ENCODE measurements at places on chromosomes 7 and 10.

- DNase-seq, result no peak
These were observed 616.1 kb downstream of the LRMDA start for GRCh38 chr10:76047521-76047920.

DNA sequence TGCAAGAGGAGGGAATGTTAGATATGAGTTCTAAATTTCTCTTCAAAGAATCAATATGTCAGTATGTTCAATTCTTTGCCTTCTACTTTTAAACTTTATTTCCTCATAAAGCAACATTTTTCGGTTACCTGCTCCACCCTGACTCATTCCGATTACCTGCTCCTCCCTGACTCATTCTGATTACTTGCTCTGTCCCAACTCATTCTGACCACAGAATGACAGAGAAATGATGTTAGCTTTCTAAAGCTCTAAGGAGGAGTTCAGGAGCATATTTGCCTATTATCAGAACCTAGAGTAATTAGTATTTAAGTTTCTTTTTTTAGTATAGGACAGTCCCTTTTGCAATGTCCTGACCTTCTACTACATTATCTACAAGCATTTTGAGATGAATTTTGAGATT lies 24.5 kb upstream of the PPP1R9A start:
- DNase-seq, result no peak

- DNase-seq, result no peak
These were observed 17.3 kb downstream of the MGAM start for GRCh38 chr7:142012825-142013511.

- DNase-seq, result no peak
These were observed 28.4 kb upstream of the SORCS3 start for GRCh38 chr10:104612571-104613205.

DNA sequence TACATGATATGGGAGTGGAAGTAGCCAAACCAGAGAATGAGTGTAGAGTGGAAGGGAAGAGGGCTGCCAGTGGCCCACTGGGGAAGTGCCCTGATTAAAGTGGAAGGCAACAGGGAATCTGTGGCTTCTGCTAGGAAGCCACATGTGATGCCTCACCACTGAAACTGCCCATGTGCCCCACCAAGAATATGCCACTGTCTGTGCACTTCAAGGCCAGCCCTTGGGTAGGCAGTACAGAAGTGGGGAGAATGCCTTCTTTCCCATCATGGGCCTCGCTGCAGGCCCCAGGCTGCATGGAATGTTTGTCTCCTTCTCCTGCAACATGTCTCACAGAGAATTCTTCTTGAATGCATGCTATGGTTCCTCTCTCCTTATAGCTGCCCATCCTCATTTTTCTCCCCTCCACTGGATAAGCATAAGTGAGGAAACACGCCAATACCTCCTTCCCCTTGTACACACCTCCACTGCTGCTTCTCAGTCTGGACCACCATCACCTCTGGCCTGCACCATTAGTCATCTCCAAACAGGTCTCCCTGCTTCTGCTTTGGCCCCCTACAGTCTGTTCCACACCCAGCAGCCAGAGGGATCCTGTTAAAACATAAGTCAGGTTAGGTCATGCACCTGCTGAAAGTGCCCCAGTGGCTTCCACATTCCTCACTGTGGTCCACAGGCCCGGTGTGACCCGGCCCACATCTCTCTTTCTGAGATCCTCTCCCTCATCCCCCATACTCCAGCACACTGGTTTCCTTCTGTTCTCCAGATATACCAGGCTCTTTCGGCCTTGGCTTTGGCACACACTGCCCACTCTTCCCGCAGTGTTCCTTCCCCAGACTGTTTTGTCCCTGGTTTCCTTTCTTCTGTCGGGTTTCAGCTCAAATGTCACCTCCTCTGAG lies 37.1 kb downstream of the SNX10 start:
- no peak for DNase-seq

- no peak for DNase-seq
These were observed 116.3 kb upstream of the BTBD16 start for GRCh38 chr10:122154545-122155366.

- DNase-seq, result no peak
These were observed 568.0 kb downstream of the ZWINT start for GRCh38 chr10:55793024-55793423.

DNA sequence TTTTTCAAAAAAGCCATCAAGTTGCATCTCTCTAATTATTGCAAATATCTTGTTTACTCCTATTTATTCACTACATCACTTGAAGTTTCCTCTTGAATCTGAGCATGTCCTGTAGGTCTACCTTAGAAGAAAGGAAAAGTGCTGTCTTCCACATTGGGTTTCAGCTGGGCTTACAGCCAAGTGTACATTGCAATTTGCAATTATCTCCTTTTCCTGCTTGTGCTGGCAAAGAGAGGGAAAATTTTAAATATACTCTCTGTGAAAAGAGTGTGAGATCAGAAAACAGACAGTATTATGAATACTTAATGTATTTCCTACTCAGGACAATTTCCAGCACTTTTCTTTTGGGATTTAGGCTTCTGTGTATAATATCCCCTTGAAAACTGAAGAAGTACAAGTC lies 839.7 kb downstream of the CNTNAP2 start:
- DNase-seq, result no peak

GRCh38 chr10:76357726-76358415 lies 926.4 kb downstream of the LRMDA start:
- no peak for DNase-seq

DNA sequence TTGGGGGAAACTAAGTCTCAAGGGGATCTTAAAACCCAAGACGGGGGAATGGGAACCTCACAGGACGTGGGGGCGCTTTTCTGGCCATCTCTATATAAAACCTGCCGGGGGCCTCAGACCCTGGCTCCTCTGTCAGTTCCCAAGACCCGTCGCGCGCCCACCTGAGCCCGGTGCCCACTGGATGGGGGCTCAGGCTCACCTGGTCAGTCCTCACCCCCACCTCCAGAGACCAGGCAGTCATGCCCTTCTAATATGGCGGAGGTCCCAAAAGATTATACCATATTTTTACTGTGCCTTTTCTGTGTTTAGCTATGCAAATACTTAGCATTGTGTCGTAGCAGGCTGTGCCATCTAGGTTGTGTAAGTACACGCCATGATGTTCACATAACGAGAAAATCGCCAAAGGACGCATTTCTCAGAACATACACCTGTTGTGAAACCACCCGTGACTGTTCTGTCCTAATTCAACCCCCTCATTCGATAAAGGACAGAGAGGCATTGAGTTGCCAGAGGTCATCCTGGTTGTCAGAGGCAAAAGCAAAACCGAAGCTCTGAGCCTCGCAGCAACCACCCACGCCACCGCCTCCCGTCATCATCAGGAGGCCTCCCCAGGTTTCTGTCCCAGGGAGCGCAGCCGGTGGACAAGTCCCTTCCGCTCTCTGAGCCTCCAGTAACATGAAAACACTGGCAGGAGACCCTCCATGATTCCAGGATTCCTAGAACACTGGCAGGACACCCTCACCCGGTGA lies 28.9 kb downstream of the OAT start:
- DNase-seq, result no peak

DNA sequence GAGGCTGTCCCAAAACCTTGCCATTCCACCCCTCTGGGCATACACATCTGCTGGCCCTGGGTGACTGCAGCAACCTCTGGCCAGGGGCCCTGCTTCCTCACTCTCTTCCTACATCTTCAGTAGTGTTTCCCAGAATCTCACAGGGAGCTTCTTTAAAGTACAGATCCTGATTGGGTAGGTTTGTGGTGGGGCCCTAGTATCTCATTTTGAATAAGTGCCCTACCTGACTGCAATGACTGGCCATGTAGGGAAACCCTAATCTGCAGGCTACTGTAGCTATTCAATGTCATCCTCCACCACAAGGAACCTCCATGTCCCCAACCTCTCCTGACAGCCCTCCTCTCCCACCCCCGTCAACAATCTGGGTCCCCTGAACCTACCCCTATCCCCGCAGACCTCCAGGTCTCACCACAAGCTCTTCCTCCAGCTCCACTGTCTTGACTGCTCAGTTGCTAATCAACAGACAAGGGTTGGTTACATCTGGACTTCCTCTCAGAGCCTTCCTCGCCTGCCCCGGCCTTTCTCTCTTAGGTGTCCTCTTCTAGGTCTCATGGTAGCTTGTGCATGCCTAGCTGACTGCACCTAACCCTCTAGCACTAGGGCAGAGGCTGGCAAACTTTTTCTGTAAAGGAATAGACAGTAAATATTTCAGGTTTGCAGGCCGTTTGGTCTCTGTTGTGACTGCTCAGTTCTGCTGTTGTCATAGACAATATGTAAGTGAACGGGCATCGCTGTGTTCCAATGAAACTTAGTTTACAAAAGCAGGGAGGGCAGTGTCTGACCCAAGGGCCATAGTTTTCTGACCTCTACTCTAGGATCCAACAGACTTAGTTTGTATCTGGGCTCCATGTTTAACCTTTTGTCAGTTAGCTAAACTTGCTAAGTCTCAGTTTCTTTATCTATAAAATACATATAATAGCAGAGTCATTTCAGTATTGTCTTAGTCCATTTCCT lies 121.1 kb downstream of the AOAH start:
- no peak for DNase-seq

DNA sequence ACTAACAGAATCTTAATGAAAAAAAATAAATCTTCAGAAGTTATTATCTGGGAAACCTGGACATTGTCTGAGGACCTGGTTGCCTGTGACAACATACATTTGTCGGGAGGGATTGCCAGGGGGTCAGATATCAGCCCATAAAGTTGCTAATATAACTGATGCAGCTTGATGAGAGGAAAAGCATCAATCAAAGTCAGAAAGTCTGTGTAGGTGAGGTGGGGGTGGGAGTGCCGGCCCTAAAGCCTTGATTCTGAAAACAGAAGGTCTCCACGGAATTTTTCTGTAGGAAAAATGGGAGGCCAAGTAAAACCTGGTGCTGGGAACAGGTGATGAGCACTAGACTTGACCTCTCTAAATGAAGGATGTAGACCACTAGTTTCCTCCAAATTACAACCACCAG lies 281.8 kb downstream of the FGFR2 start:
- DNase-seq, result no peak

GRCh38 chr10:33661580-33662336 lies 327.3 kb upstream of the NRP1 start:
- no peak for DNase-seq

DNA sequence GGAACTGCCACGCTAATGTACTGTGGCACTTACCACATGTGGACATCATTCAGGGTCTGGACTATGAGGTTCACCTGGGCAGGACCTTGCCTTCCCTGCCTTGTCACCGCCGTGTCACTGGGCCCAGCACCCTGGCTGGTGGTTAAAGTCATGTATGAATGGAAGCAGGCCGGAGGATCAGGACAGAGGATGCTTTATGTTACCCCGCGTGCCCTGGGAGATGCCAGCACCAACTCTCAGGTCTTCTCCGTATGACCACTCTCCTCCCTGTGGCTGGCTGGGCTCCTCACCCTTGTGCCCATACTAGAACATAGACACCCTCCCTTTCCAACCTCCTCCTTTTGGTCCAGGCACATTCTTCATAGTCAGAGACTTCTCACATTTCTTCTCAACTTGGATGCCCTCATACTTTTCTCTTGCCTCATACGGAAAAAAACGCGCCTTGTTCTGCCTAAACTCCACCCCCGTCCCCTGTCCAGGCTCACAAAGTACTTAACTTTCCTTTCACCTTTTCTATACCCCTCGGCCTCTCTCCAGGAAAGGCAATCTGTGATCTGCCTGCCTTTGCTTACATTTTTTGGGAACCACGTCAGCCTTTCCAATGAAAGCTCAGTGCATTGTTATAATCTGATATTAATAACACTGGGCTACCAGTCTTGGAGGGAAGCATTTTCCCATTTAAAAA lies 240.0 kb downstream of the TEX36 start:
- DNase-seq, result no peak

DNA sequence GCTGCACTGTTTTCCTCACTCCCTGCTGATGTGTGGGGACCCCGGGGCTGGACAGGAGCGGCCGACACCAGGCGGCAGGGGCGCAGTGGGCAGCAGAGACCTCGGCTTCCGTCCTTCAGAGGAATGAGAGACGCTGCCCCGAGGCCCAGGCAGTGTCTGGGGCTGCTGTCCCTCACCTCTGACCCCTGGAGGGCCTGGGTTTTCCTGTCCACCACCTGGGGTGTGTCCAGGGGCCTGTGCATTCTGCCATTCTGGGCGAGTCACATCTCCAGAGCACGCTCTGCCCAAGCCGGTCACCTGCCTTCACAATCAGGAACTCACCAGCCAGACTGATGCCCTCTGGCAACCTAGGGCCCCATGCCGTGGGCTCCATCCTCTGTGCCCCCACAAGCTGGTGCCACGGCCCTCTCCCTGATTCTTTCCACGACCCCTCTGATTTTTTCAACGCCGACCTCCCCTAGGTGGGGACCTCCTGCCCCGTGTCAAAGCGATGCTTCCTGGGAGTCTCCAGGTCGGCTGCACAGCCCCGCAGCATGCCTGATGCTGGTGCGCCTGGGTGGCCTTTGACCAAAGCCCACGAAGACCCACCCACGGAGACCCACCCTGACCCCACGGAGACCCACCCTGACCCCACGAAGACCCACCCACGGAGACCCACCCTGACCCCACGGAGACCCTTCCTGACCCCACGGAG lies 53.7 kb upstream of the CFAP46 start:
- DNase-seq, result no peak

DNA sequence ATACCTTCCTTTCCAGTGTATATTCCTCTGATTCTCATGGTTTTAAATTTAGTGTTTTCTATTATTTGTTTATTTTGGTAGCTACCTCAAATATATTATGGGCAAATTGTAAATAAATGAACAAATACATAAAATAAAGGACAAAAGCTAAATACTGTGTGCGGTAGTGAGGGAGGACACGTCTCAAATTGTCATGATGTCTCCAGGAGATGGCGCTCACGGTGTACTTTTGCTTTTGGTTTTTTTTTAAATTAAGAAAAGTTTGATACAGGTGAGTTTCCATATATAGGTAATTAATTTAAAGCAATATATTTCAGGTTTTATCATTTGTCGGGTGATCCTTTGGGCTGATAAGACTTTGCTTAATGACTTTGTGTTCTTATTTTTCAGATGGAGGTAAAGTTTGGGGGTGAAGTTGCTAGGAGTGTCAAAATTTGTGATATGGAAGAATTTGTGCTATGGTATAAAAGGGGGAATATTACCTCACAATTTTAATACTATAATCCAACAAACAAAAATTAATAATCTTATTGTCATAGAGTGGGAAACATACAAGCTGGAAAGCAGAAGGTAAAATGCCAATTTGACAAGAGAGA lies 68.4 kb upstream of the TMEM229A start:
- DNase-seq, result peak; percentile 5

GRCh38 chr10:103465411-103466179 lies 6.9 kb upstream of the CALHM1 start:
- no peak for DNase-seq

DNA sequence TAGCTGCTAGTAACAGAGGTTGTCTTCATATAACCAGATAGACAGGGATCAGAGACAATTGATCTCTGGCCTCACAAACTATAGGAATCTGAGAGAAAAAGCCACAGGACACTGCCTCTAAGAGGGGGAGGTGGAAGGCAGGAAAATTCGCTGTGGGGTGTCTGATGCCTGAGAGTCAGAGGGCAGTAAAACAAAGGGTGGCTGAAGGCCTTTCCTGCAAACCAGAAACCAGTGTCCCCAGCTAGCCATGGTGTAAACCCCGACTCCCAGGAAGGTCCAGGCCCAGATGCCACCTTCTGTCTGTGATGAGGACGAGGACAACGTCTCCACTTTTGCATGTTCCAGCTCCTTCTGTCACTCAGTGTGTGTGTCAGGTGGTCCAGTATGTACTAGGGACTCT lies 215.1 kb downstream of the ADARB2 start:
- DNase-seq, result no peak
